Stimulated activated CD4-positive, alpha-beta T cell treated with anti-CD3 and anti-CD28 coated beads, Interleukin-1b, Interleukin-23, amount 100 ng/mL, for 24 hours (primary cell): ENCODE measurements at places on chromosomes 6 and 20.

- peak; percentile 69 for DNase-seq
Measured at GRCh38 chr20:25865715-25866656, 169.3 kb upstream of the ZNF337 start.

DNA sequence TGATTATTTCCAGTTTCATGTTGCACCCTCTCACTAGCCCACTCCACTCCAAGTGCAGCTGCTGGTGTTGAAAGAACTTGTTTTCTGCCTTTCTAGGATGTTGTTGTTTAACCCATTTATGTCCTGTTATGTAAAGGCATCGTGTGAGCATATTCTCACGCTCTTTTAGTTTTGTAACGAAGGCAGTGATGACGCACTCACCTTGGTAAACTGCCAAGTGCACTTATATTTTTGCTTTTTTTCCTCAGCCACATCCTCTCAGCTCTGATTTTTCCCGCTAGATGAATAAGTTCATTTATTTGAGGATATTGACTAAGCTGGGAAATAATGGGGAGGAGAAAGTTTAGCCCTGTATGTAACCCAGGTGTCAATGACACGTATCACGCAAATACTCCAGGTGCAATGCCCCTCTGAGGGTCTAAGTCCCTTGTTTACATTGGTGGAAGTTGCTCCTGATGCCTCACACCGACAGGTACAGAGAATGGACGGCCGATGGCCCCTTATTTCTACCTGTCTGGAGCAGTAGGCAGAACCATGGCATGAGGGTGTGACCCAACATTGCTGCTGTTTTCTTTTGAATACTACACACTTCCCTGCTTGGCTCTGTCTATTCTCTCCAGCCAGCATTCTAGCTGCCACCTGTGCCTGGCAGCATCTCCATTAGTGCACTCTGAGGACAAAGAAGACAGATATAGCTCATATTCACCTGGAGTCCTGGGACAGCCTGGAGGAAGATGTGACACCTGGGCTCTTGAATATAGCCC is 132.7 kb upstream of the SLC24A3 start:
- DNase-seq = no peak

- no peak for DNase-seq
Measured at GRCh38 chr6:73857341-73857890, 161.4 kb downstream of the CD109 start.

DNA sequence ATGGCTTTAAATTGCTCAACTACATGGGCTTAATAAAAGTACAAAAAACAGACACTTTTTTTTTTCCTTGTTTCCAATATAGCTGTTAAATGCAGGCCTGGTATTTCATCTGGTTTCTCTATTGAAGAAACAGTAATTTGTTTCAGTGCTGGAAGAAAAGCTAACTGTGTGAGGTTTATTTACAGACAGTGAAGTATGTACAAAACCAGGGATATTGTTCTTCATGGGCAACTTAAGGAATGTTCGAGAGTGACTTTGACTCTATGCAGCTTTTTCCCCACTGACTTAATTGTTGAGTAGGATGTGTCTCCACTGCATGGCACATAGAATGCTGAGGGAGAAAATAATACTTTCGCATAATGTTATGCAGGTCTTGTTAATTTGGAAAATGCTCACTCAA is 31.0 kb upstream of the PRL start:
- no peak for DNase-seq

GRCh38 chr6:29959467-29959866 is 17.1 kb downstream of the HLA-A start:
- no peak for DNase-seq

GRCh38 chr6:27791182-27791943 is 120.8 kb downstream of the OR2B2 start:
- DNase-seq = no peak

DNA sequence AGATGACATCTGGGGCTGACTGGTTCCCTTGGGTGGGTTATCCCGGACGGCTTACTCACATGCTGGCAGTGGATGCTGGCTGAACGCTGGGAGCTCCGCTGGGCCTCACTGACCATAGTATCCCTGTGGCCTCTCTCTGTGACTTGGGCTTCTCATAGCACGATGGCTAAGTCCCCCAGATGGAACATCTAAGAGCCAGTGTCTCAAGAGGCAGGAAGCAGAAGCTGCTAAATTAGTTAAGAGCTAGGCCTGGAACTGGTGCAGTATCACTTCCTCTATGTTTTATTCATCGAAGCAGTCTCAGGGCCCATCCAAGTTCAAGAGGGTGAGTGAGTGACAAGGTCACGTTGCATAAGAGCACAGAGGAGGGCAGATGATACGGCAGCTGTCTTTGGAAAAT is 116.5 kb upstream of the LAMP5 start:
- no peak for DNase-seq

GRCh38 chr6:106519460-106520394 is 109.6 kb downstream of the RTN4IP1 start:
- DNase-seq = peak; percentile 66

- no peak for DNase-seq
Measured at GRCh38 chr6:151512481-151512880, 18.7 kb downstream of the CCDC170 start.

- no peak for DNase-seq
Measured at GRCh38 chr6:43101497-43101896, 25.4 kb downstream of the PTK7 start.

DNA sequence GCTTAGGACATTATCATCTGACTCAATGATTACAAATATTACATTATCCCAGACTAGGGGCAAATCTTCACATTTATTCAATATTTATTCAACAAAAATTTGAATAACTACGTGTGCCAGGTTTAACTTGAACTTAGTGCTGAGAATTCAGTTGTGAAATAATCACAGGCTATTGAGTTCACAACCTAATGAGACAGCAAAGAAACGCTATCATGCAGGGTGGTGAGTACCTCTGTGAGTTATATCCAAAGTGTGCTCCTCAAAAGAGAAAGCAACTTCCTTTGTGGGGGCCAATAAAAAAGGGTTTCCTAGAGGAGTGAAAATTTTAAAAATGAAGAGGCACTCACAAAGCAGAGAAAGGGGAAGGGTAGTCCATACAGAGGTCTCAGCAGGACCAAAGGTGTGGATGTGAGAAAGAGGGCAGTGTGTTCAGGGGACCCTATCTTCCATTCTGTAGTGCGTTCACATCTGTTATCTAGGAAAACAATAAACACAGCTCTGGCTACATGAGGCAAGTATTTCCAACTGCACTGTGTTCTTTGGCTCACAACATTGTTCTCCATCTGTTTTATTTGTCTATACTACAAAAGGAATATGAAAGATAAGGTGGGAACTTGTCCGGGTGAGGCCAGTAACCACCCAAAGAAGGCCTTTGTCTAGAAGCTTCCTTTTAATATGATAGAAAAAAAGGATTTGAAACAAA is 155.4 kb upstream of the MARCKS start:
- DNase-seq = no peak

DNA sequence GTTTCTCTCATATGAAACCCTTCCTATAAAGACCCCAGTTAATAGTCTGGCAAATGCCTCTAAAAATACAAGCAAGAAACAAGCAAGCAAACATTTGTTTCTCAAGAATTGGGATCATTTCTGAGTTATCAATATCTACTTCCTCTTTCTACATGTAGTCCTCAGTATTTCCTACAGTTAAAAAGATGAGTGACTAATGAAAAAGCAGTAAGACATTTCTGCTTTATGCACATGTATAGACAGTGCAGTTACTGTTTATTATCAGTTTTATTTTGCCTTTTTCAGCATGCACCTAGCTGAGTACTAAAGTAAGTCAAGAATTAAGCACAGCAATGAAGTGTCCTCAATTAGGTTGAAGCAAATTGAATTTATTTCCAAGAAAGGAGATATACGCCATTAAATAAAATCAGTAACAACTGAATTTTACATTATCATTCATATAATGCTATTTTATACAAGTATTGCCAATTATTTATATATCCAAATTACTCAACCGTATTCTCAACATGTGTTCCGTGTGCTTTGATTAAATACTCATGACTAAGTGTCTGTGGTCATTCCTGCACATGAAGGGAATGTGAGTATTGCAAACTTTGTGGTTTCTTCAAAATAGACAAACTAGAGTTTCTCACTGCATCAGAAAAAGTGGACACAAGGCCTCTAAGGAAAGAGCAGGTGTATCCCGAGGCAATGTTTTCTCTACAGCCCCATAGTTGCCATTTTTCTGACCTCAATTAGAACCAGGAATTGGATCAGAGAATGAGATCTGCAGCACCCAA is 159.3 kb upstream of the MARCKS start:
- DNase-seq = no peak

GRCh38 chr20:45589725-45590124 is 10.6 kb upstream of the WFDC8 start:
- no peak for DNase-seq

DNA sequence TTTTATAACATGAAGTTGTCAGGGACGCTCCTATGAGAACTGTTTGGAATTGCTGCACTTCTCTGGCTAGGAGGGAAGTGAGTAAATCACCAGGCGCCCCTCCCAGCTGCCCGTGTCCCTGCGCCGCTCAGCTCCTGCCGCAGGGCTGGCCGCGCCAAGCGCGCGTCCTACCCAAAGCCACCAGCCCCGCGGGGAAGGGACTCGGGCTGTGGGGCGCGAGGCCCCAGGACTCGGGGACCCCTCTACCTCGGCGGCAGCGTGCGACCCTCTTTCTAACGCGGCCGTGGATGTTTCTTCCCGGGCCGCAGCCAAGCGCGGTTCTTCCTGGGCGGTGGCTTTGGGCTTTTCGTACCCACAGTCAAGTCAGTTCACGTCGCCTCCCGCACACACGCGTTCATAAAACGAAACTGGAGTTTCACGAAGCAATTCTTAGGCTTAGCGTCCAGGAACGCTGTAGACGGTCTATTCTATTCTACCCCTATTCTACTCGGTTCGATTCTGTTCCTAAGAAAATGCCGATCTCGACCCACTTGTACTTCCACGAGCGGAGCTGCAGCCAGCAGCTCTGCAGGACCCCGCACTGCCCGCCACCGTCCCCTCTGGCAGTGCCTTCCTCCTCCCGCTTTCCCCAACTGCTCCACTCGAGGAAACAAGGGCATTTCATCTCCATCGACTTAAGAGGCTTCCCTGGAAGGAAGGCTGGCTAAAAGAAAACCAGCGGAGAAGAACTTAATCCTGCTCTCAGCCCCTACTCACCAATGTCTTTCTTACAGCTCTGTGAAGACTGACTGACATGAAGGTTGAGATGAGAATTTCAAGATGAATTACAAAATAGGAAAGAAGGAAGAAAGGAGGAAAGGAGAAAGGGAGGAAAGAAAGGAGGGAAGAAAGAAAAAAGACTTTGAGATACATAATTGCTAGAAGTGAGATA is 15.4 kb downstream of the FOXC1 start:
- no peak for DNase-seq

DNA sequence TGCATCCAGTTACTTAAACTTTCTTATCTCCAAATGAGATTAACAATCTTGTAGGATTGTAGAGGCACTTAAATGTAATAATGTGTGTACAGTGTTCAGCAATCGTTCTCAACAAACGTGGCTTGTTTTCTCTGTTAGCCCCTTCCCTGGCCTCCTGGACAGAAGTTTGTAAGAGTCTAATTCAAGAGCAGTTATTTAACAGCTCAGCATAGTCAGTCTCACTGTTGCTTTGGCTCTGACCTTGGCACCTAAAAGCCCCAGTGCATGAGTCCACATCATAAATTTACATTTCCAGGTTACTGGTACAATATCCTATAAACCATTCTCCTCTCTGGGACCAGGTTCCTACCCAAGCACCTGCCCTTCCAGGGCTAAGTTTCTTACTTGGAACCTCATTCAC is 11.5 kb upstream of the PHF3 start:
- DNase-seq = no peak

GRCh38 chr20:8447262-8448120 is 315.4 kb downstream of the PLCB1 start:
- no peak for DNase-seq

DNA sequence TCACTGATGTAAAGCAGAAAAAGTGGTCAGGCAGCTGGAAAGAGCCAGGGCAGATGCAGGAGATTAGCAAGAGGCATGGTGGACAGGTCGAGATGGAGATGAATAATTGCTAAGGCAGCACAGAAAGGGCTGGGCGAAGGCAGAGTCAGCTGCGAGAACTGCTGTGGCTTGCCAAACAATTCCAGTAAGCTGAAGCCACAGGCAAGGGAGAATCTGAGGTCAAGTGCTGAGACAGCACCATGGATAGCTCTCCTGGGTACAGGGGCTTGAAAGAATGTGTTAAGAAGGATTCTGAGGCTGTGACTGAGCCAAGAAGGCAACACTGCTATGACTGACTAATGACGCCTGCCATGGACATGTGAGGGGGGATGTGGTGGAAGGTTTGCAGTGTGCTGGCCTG is 220.8 kb upstream of the FOXA2 start:
- DNase-seq = no peak

GRCh38 chr6:89281779-89282246 is 33.3 kb downstream of the GABRR2 start:
- DNase-seq = no peak

- DNase-seq = peak; percentile 62
Measured at GRCh38 chr20:50478162-50478990, 31.8 kb upstream of the PTPN1 start.

- no peak for DNase-seq
Measured at GRCh38 chr20:37378785-37379598, 33.1 kb downstream of the SRC start.

DNA sequence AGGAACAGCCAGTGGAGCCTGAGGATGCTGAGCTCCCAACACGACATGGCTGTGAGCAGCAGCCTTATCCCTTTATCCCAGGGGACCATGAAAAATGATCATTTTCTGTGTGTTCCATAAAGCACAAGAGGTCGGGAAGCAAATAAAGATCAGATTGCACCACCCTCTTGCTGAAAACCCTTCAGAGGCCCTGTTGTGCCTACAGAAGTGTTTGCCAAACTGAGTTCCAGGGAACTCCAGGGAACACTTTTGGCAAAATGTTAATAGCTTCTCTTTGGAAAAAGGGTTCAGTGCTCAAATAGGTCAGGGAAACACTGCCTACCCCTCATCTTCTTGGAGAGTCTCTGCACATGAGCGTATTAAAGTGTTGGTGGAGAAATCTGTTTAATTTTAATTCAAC is 24.4 kb downstream of the ARMC2 start:
- DNase-seq = no peak

- DNase-seq = no peak
Measured at GRCh38 chr20:58927490-58928061, 53.5 kb upstream of the NELFCD start.

DNA sequence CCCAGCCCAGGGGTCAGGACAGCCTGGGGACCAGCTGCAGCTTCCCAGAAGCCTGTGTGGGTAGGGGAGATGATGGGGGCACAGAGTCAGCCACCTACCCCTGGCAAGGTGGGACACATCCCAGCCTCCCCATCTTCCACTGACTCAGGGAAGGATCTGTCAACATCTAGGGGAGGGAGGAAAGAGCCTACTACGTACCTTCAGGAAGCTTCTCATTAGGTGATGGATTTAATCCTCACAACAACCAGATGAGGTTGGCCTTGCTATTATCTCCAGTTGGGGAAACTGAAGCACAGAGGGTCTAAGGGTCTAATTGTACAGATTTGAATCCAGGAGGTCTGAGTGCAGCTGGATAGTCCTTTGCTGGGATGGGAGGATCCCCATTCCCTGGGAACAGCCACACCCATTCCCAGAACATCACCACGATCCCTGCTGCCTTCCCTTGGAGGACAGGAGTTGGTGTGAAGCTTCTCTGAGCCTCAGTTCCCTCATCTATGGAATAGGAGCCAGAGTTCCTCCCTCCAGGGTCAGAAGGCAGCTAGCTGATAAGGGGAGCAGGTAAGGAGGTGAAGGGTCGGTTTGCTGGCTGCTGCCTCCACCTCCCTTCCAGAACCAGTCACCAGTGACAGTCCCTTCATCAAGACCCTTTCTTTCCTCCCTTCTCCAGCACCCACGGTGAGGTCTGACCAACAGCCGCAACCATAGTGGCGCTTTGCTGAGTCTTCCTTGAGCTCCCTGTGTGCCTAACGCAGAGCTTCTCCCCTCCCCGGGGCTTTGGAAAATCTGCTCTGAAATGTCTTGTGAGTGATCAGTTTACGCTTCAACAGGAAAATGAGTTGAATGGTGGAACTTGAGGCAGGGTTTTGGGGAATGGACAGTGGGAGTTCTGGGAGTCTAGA is 56.8 kb downstream of the CEBPB start:
- no peak for DNase-seq
